ENCODE measurements at places on chromosomes 4 and X. TPM values are rescaled to one million over a fixed set of nuclear protein-coding genes. Genes with fewer than 3 reads are reported as not detected.

The BMX gene
- total RNA-seq, result not detected

The PPP2R2C gene
- 26.7 TPM for total RNA-seq

The MTNR1A gene
- 0.23 TPM for total RNA-seq

The GAB1 gene
- 2.8 TPM for total RNA-seq

The TMSB15B gene
- total RNA-seq, result 10.4 TPM

The NEIL3 gene
- total RNA-seq, result 8.9 TPM

The HSPA4L gene
- total RNA-seq, result 21.5 TPM

The PHOX2B gene
- not detected for total RNA-seq

The KCNE5 gene
- total RNA-seq, result 0.13 TPM

The RPL34 gene
- 488 TPM for total RNA-seq

The ARHGAP36 gene
- not detected for total RNA-seq

The EREG gene
- 2.1 TPM for total RNA-seq

The MAML3 gene
- 7.7 TPM for total RNA-seq

The GLOD5 gene
- total RNA-seq, result not detected

The ABCG2 gene
- 63.3 TPM for total RNA-seq

The SERTM2 gene
- total RNA-seq, result not detected

Measured in Panc1 (cell line).